B cell (primary cell): ENCODE measurements at places on chromosomes 6 and 20. TPM values are rescaled to one million over a fixed set of nuclear protein-coding genes. Genes with fewer than 3 reads are reported as not detected.

The SIRPD gene
- total RNA-seq, result not detected in 2 replicates

The PMEPA1 gene
- total RNA-seq, result 37.4 and 38.7 TPM in 2 replicates

The IMPG1 gene
- not detected in 2 replicates for total RNA-seq

The CDK19 gene
- total RNA-seq, result 44.8 and 45.3 TPM in 2 replicates

The TSPO2 gene
- not detected in 2 replicates for total RNA-seq

The LCA5 gene
- 0.91 and 0.92 TPM in 2 replicates for total RNA-seq

The GHRH gene
- total RNA-seq, result not detected in 2 replicates

The THBS2 gene
- total RNA-seq, result not detected in 2 replicates

The PDE10A gene
- total RNA-seq, result not detected in 2 replicates

The CGA gene
- total RNA-seq, result not detected in 2 replicates

The FGD2 gene
- total RNA-seq, result 352 and 360 TPM in 2 replicates

The XRN2 gene
- 42.1 and 46.2 TPM in 2 replicates for total RNA-seq

The TOX2 gene
- 4.1 and 6.3 TPM in 2 replicates for total RNA-seq

The VEGFA gene
- 3.9 and 4.9 TPM in 2 replicates for total RNA-seq

The CCN5 gene
- total RNA-seq, result not detected in 2 replicates

The OPRM1 gene
- not detected in 2 replicates for total RNA-seq

The ADGRF5 gene
- total RNA-seq, result not detected in 2 replicates

The HEY2 gene
- not detected in 2 replicates for total RNA-seq

The CRISP3 gene
- not detected in 2 replicates for total RNA-seq

The DDX43 gene
- 1.8 and 2.6 TPM in 2 replicates for total RNA-seq
